ENCODE measurements at places on chromosomes 1 and 21.

DNA sequence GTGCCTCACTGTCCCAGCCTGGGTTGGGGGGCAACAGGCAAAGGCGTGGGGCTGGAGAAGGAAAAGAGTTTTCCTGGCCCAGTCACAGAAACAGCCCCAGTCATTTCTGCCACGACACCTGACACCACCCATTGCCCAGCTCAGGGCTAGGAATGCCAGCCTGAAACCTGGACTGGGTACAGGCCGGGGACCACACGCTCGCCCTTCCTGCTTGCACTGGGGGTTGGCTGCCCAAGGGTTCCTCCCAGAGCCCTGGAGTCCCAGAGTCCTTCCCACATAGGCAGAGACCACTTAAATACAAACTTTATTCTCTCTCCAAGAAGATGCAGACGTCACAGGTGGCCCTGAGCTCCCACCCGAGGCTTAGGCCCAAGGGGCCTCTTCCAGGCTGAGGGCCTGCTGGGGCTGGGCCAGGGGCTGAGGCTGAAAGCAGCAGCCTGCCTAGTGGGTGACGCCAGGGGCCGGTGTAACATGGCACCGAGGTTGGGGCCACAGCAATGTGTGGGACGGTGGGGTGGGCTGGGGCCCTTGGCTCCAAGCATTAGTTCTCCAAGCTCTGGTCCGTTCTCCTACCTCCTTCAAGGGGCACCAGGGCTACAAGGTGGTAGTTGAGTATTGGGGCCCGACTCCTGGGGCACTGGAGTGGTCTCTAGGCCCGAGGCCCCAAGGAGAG is 1.6 kb downstream of the TMEM52 start:
- DNase-seq, result peak; percentile 49

DNA sequence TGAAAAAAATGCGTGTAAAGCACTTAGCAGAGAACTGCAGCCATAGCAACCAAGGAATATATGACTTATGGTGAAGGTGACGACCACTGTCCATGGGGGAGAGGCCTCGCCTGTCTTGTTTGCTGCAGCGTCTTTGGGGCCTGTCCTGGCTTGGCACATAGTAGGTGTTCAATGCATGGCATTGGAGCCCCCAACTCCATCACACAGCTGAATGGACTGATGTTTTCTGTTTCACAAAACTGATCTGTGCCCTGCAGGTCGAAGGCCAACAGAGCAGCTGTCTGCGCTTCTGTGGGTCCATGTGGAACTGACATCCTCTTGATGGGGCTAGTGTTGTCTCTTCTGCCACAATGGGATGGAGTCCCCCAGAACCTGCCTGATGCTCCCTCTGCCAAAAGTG is 296.0 kb downstream of the PTPRU start:
- no peak for DNase-seq

GRCh38 chr1:85137660-85138059 is 63.2 kb downstream of the SYDE2 start:
- peak; percentile 95 for DNase-seq

- DNase-seq, result peak; percentile 65
These were observed 13.3 kb downstream of the POLR3GL start for GRCh38 chr1:145977486-145978470.

DNA sequence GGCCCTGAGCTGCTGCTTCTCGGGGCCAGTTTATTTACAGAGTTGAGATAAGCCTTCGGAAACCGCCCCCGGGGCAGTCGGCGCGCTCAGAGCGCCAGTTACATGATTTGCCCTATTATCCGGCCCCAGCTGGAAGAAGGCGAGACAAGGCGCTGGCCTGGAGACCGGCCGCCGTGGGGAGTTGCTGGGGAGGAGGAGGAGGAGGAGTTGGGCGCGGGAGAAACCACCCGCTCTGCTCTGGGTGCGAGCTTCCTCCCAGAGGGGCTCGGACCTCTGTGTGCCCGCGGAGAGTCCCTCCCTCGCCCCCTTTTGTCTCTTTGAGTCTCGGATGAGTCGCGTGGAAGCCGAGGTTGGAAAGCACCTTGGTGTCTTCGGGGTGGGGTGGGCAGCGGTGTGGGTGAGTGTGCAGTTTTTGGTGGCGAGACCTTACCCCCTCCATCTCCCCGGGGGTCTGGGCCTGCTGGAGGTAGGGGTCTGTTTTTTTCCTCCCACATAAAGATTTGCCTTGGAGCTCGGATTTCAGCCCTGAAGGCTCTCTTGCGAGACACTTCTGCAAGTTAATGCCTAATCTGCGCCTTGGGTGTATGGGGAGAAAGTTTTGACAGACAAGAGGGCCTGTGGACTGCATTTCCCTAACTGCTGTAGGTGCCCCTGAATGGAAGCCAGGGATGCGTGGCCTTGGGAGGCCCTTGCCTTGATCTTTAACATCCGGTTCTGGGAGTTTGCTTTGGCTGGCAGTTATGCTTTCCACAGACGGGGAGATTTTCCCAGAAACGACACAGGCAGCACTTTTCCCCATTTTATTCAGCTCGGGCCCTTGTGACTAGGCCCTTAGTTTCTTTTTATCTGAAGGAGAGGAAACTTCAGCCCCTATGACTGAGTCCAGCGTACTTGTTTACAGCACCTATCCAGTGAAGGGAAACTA is 80.0 kb downstream of the NDUFS5 start:
- peak; percentile 84 for DNase-seq

- peak; percentile 40 for DNase-seq
These were observed 6.6 kb downstream of the HEYL start for GRCh38 chr1:39632682-39633417.

- DNase-seq, result no peak
These were observed 443.9 kb downstream of the KIF26B start for GRCh38 chr1:245598524-245599305.

- DNase-seq, result no peak
These were observed 687.2 kb downstream of the MATN1 start for GRCh38 chr1:30036229-30036547.

Measured in right lobe of liver (tissue), 6 donors.